ENCODE measurements at places on chromosomes 2 and 18.

GRCh38 chr2:26526589-26526988, 48.7 kb upstream of the OTOF start:
- DNase-seq: no peak

- no peak for DNase-seq
These were observed 157.1 kb downstream of the DYM start for GRCh38 chr18:49303379-49303778.

- DNase-seq: no peak
These were observed 228.5 kb downstream of the GLI2 start for GRCh38 chr2:120963997-120964705.

DNA sequence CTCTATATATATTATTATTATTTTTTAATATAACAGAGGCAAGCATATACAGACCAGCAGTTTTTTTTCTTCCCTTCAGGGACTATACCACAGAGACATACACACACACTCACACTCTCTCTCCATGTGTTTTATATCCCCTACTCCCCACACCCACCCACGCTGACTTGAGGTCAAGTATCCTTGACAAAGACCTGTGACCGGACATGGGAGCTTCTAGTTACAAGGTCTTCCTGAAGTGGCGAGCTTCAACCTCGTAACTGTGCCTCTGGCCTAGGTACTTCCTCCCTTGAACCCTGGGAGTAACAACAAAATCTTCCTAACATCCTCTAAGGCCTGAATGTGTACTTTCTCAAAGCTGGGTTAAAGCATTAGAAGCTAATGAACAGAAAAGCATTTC, 52.5 kb downstream of the POLR1A start:
- DNase-seq: no peak

DNA sequence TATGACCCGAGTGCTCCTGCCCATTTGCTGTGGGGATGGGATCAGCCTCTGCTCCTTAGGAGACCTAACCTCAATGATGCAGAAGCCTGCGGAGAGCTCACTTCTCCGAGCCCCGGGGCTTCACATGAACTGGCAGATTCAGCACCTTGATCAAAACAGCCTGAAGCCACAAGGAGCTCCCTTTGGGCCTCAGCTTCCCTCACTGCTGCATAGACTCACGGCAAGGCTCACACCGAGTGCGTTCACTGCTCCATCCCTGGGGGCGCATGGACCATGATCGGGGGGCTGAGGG, 33.0 kb downstream of the CRACDL start:
- DNase-seq: no peak

- peak; percentile 90 for DNase-seq
These were observed 79.3 kb upstream of the CD28 start for GRCh38 chr2:203626952-203627681.

- no peak for DNase-seq
These were observed 84.4 kb downstream of the LPIN1 start for GRCh38 chr2:11830708-11831301.

DNA sequence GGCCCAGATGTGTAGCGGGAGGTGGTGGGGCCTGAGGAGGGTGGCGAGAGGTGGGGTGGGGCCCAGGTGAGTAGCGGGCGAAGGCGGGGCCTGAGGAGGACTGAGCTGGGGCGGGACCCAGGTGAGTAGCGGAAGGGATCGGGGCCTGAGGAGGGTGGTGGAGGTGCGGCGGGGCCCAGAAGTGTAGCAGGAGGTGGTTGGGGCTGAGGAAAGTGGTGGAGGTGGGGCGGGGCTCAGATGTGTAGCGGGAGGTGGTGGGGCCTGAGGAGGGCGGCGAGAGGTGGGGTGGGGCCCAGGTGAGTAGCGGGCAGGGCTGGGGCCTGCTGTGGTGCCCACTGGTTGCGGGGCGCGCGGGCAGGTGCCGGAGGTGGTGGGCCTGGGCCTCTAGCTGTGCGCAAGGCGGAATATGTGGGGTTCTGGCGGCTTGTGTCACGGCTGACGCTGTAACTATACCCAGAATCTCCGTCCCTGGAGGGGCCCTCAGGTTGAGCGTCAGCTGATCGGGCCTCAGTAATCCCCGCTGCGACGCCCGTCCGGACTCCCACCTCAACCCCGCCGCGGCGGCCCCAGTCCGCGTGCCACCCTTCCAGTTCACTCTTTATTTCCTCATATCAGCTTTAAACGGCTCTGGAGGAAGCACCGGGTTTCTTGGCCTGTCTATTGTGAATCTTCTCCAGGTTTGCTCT, 866 bp upstream of the SF3B6 start:
- DNase-seq: peak; percentile 33

GRCh38 chr2:40348665-40349064, 103.2 kb downstream of the SLC8A1 start:
- peak; percentile 16 for DNase-seq

DNA sequence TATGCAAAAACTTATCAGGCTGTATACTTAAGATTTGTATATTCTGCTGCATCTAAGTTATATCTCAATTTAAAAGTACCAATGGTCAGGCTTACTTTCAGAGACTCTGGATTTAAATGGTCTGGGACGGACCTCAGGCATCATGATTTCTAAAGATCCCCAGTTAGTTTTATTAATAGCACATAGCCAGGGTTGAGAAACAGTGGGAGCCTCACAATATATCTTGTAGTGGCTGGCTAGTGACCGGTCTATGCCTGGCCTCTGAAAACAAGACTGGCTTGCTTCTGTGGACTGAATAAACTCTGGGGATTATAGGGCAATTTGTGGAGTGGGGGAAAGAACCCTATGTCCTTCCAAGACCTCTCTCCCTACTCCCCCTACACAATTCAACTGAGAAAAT, 162.5 kb upstream of the SLC1A4 start:
- DNase-seq: no peak

- no peak for DNase-seq
These were observed 96.8 kb downstream of the ST6GAL2 start for GRCh38 chr2:106789185-106789584.

GRCh38 chr2:218020281-218020680, 17.5 kb upstream of the TNS1 start:
- DNase-seq: no peak

GRCh38 chr2:46431481-46432235, 47.7 kb upstream of the TMEM247 start:
- DNase-seq: peak; percentile 54

DNA sequence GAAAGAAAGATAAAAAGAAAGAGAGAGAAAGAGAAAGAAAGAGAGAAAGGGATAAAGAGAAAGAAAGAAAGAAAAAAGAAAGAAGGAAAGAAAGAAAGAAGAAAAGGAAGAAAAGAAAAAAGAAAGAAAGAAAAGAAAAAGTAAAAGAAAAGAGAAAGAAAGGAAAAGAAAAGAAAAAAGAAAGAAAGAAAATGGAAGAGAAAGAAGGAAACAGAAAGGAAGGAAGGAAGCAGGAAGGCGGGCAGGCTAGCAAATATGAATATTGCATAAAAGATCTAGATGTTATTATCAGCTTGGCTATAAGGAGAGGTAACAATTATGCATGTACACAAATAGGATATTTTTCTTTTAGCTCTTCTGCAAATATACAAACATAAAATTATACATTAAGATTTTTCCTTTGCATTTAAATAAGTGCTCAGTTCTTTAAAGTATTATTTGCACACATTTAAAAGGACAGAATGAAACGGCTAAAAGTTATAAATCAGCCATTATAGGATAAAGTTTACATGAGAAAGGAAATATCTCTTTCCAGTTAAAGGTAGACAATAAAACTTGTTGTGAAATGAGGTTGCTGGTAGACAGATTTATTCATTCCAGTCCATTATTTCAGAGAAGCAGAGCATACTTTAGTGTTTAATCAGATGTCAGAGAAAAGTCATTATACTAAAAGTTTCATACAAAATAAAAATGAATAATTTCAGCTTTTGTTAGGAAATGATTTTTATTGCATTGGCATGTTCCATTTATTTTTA, 511.4 kb downstream of the KCNJ3 start:
- DNase-seq: no peak

Measured in adipocyte (in vitro differentiated cells).